ENCODE measurements at places on chromosomes 2 and 18. TPM values are rescaled to one million over a fixed set of nuclear protein-coding genes. Genes with fewer than 3 reads are reported as not detected.

GRCh38 chr2:48343571-48344440 lies 186.1 kb upstream of the STON1 start:
- DNase-seq, result no peak

The FRZB gene
- 17.1 TPM for total RNA-seq

The OXER1 gene
- total RNA-seq, result 2.8 TPM

The CYS1 gene
- total RNA-seq, result 0.79 TPM

The LIMS4 gene
- 1.0 TPM for total RNA-seq

DNA sequence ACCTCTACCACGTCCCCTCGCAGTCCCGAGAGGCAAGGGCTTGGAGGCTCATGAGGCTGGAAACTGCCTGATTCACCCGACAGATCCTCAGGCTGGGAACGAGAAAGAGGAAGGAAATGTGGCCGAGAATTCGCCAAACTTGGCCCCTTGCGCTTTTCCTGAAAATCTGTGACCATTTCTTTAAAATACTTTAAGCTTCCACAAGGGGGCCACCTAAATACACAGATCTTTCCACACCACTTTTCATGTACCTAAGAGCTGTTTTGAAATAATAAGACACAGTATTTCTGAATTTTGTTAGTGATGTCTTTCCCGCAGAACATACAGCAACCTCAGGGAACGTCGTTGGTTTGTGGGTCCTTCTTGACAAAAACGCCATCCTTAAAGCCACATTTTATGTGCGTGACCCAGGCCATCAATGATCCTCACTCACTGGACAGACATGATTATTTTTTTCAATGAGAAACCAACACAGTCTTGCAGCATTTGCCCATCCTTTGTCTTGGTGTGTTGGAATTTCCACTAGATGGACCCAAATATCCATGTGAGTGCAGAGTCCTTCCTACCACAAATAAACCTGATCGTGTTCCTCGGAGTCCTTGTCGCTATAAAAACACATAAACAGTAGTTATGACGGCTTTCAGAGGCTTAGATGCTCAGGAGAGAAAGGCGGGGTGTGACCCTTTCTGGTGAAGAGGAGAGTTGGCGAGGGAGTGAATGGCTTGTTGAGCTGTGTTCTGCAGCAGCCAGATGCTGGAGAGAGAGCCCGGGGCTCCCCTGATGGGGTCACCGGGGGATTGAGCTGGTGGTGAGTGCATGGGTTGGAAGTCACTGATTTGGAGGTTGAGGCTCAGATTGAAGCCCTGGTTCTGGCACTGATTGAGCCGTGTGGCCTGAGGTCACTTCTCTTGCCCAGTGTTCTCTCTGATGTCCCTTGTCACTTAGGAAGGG lies 25.0 kb downstream of the DCDC2C start:
- no peak for DNase-seq

The CHPF gene
- total RNA-seq, result 73.7 TPM

- DNase-seq, result no peak
These were observed 68.7 kb downstream of the TMEM247 start for GRCh38 chr2:46548103-46548486.

DNA sequence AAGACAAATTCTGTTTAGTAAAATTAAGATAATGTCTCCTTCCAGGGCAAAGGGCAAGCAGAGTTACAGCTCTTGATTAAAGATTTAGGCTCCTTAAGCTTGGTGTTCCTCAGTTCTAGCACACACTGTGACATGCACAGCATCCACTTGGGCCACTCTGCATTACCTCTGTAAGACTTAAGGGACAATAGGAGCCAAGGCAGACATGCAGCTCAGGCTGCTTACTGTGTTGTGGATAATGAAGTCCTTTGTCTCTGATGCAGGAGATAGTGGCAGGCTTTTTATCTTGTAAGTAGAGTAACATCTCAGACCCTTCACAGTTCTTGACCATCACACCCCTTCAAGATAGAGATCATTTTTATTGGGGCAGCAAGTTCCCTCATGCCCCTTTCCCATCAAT lies 31.2 kb downstream of the RBM45 start:
- no peak for DNase-seq

- DNase-seq, result no peak
These were observed 1.6 kb upstream of the RAB11FIP5 start for GRCh38 chr2:73114273-73114867.

DNA sequence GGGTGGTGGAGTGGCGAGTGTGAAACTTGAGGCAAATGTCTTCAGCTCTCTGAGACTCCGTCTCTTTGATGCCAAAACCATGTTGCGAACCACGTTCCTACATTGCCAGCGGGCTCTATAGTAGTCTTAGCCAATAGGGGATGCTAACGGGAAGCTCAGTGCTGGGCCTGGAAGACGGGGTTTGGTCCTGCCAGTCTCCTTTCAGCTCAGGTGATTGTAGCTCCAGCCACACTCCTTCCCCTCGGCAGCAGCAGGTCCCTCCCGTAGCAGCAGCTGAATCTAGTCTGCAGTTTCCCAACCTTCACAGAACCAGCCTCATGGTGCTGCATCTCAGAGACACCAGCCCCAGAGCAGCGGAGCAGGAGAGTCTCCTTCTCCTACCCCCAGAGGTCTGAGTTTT lies 109.7 kb downstream of the TFCP2L1 start:
- DNase-seq, result no peak

The SCLY gene
- total RNA-seq, result 21.4 TPM

DNA sequence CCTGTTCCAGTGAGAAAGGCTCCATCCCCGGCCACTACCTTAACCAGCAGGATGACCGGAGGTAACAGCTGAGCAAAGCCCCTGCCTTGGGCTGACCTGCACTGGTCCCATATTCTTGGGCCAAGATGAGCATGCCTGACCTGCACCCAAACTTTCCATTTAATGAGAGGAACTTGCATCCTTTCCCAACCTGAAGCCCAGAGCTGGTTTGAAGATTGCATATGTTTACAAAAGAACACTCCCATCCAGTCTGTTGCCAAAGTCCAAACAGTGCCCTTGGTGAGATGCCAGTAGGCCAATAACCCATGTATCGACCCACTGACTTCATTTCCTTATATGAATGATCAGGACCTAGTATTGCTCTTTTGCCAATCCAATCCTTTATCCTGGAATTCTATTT lies 5.5 kb upstream of the NPAS2 start:
- DNase-seq, result no peak

- DNase-seq, result no peak
These were observed 11.7 kb upstream of the ELAC1 start for GRCh38 chr18:50956116-50956515.

The SFT2D3 gene
- 12.5 TPM for total RNA-seq

The GLI2 gene
- 28.6 TPM for total RNA-seq

The RNF125 gene
- total RNA-seq, result 1.8 TPM

GRCh38 chr2:70403267-70404053 lies 101.6 kb upstream of the FAM136A start:
- no peak for DNase-seq

GRCh38 chr18:5455674-5456073 lies 88.1 kb downstream of the EPB41L3 start:
- no peak for DNase-seq

The SPDYA gene
- total RNA-seq, result 1.3 TPM

DNA sequence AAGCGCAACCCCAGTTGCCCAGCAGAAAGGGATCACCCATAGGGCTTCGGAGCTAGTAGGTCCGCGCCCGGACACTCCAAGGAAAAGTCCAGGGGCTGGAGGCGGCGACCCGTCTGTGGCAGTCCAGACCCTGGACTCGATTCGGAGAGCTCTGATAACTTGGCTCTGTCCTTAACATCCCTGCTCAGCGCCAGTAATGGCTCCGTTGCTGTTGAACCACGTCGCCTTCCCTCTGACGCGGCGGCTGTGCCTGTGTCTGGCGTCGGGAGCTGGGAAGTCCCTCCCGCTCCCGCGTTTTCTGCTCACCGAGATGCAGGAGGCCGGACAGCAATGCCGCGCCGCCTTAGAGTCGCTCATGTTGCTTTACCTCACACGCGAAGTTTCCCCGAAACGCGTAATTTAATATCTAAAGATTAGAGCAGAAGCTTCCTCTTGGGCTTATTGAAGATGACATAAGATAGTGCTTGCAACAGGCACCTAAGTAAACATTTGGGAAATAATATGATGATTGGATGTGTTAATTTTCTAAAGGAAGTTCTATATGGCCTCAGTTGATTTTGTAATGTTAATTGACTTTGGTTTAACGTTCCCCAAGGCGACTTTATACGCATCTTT lies 1.3 kb upstream of the ZBTB14 start:
- DNase-seq, result peak; percentile 83

- DNase-seq, result no peak
These were observed 371.4 kb upstream of the ATP5MC3 start for GRCh38 chr2:175552902-175553301.

DNA sequence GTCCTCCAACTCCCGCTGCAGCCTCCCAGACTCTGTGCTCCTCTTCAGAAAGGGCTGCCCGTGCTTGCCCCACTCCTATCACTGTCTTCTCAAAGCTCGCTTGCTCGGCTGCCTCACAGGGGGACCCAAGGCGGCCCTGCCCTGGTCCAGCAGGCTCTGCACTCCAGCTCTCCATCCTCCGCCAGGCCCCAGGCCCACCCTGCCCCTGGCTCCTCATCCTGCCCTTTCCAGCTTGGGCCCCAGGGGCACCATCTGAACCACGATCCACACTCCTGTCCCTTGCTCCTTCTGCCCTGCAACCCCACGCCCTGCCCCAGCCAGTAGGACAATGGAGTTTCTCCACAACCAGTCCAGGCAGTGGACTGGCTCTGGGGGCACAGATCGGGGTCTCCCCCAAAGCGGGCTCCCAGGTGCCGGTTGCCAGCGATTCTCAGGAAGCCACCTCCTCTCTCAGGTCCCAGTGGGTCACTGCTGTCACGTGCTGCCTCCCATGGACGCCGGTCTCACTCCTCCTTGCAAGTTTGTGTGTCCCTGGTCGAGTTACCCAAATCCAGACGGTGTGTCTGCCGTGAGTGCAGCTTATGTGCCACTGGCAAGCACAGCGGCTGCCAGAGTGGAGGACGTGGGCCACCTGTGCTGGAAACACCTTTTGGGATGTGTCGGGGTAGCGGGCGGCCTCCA lies 238.5 kb downstream of the HDAC4 start:
- peak; percentile 66 for DNase-seq

DNA sequence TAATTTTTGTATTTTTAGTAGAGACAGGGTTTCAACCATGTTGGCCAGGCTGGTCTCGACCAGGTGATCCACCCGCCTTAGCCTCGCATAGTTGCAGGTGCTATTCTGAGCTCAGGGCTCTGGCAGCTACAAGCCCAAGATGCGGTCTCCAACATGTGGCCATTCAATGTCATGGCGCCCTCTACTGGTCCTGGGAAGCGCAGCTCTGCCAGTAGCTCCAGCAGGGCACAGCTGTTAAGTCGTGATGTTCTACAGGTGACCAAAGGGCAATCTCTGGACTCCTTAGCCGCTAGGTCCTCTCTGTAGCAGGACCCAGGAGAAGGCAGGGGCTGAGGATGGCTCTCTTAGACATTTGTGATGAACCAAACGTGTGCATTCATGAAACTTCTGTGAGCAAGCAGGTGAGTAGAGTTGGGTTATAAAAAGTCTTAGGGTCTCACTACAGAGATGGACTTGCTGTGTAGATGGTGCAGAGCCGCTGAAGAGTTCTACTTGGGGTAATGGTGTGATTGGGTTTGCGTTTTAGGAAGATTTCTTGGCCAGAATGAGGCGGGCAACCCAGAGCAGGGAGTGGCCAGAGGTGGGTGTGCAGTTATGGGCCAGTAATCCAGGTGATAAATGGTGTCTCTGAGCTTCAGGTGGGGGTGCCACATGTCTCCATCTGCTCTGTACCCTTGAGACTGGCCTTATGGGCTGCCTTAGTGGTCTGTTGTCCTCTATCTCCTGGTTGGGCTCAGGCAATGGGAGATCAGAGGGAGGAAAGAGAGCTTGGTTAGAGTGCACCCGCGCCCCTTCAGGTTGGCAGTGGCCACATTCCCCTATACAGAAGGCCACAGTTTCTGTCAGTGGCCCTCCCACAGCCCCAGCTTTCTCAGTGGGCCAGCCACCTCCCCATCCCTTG lies 31.0 kb downstream of the IL37 start:
- peak; percentile 83 for DNase-seq

DNA sequence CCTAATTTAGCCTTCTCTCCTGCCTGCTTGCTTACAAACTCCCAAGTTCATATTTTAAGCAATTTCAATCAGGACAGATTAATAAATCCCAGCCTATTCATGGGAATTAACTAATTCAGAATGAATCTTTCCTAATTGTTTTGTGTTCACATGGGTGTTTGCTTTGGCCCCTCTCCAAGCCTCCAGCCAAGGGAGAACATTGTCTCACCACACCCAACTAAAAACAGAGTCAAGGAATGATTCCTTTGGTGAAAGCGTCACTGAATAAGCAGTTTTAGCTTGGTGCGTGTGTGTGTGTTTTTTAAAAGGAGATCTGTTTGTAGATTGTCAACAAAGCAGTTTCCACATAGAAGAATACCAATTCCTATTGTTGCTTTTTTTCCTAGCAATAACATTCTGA lies 43.0 kb upstream of the DSG1 start:
- no peak for DNase-seq

The RAPH1 gene
- 15.4 TPM for total RNA-seq

DNA sequence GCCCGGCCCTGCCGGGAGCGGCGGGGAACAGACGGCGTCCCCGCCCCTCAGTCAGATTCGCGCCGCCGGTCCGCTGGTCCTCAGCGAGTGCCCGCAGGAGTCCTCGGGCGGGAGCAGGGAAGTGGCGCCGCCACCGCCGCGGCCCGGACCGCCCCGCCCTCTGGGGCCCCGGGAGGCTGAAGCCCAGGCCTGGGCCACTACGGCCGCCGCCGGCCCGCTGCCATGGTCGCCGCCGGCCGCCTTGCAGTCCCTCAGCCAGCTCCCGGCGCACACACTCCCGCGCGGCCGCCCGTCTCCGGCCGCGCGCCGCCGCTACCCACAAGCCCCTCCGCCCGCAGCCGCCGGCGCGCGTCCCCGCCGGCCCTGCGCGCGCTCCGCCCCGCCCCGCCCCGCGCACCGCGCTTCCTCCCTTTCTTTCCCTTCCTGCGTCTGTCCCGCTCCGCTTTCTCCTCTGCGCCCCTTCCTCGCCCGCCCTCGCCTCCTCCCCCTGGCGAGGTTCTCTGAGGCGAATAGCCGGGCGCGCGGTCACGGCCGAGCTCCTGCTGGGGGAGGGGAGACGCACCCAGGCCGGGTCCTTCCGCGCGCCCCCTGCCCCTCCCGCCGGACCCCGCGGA lies at the start of gene ROCK2:
Gene ROCK2, minus strand, starts transcription at position 295 of the 614 bp plus-strand sequence. CDS start 500 bp downstream, outside the sequence.
- peak; percentile 93 for DNase-seq

The LOXHD1 gene
- total RNA-seq, result not detected

The C2orf72 gene
- 16.7 TPM for total RNA-seq

DNA sequence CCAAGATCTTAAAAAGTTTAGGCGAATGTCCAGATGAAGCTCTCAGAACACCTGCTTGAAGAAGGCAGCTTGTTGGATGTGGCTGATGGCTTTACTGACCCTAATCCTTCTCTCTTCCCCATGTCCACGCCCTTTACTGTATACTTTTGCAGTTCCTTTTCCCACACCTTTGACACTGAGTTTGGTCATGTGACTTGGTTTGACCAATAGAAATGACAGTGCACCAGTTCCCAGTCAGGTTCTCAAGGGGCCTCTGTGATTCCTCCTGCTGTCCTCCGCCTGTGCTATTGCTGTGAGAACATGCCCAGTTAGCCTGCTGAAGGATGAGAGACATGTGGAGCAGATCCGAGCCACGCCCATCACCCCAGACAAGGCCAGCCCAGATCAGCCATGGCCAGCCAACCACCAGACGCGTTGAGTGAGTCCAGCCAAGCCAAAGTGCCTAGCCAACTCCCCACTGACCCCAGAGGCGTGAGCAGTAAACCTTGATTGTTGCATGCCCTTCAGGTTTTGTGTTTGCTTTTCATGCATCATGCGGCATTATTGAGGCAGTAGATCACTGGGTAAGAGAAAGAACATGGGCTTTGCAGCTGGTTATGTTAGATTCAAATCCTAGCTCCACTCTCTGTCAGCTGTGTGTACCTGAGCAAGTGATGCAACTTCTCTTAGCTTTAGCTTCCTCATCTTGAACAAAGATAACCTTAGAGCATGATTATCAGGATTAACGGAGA lies 258.0 kb upstream of the SIX2 start:
- peak; percentile 47 for DNase-seq

GRCh38 chr2:179179719-179180118 lies 84.9 kb downstream of the SESTD1 start:
- no peak for DNase-seq

All from type B pancreatic cell (in vitro differentiated cells).